Left renal pelvis (tissue), 4 donors: ENCODE measurements at places on chromosomes 7 and 10. TPM values are rescaled to one million over a fixed set of nuclear protein-coding genes. Genes with fewer than 3 reads are reported as not detected.

The CALML3 gene
- not detected for polyA plus RNA-seq

The CDK14 gene
- 44.2 TPM for polyA plus RNA-seq

The SLIT1 gene
- polyA plus RNA-seq: 5.0 TPM

The ARL5B gene
- polyA plus RNA-seq: 43.2 TPM

The UCN3 gene
- 2.2 TPM for polyA plus RNA-seq

The FAM24B gene
- 5.5 TPM for polyA plus RNA-seq

The GATA3 gene
- 97.1 TPM for polyA plus RNA-seq

The SLC29A4 gene
- 25.9 TPM for polyA plus RNA-seq

- no peak for DNase-seq
Measured at GRCh38 chr10:33370434-33370930, 36.0 kb upstream of the NRP1 start.

GRCh38 chr10:4054656-4055435, 269.8 kb upstream of the KLF6 start:
- DNase-seq: no peak

DNA sequence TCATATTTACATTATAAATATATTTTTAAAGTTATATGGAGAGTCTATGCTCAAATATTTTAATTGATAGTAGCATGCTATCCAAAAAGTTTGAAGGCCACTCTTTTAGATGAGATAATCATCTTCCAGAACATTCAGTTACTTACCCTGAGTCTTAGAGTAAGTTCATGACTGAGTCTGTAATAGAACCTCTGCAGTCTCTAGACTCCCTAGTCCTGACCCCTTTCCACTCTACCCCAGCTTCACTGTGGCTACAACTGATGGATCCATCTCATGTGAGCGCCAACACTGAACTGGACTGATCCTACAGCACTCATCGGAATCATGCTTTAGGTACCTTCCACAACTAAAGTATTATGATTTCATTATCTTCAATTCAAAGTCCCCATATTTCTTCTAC, 10.1 kb downstream of the HACD1 start:
- DNase-seq: no peak

- DNase-seq: no peak
Measured at GRCh38 chr7:100875356-100875751, 451 bp downstream of the SRRT start.

DNA sequence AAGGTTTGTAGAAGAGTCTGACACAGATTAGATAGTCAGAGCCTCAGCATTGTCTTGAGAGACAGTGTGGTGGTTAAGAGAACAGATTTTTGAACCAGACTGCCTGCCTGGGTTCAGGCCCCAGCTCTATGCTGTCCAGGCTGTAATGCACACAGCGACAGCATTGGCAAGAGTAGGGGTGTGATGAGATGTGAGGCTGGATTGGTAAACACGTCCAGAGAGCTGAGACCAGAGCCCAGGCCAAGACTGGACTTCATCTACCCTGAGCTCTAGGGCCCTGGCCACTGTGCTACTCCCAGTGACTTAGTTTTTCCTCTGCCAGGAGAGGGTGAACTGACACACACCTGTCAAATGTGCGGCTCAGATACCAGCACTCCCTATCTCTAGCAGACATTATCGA, 360.4 kb downstream of the RPS24 start:
- no peak for DNase-seq

DNA sequence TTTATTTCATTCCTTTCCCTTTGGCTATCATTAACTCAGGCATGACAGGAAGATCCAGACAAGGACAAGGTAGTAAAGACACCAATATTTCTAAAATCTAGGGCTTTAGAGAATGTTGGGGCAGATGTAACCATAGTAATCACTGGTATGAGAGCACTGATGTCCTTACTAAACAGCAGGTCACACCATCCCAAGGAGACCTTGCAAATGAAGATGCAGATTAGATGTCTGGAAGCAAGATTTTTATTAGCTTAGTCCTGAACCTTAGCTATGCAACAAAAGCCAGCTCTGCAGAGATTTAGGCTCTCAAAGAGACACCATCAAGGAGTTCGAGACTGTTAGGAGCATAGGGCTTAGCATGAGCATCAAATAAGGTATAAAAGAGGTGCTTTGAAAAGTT, 23.6 kb upstream of the FRA10AC1 start:
- DNase-seq: no peak

DNA sequence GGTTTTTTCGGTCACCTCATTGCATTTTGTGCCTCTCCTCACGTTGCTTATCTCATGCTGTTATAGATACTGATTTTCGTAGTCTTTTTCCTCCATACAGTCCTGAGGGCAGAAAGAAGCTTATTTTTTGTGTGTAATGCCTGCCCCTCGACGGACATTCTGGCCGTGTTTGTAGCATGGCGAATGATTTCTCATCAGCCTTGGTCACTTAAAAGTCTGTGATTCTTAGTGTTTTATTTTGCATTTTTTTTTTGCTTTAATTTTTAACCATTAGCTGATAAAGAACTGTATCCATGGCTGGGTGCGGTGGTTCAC, 469 bp upstream of the NOC3L start:
- no peak for DNase-seq

GRCh38 chr7:16669581-16669980, 23.6 kb downstream of the BZW2 start:
- DNase-seq: no peak

GRCh38 chr10:86226781-86227201, 139.8 kb downstream of the GRID1 start:
- no peak for DNase-seq

- no peak for DNase-seq
Measured at GRCh38 chr7:31372231-31372959, 31.9 kb upstream of the NEUROD6 start.

- DNase-seq: no peak
Measured at GRCh38 chr10:16030562-16030961, 170.3 kb upstream of the MINDY3 start.

GRCh38 chr7:111026806-111027205, 64.1 kb upstream of the LRRN3 start:
- DNase-seq: no peak

DNA sequence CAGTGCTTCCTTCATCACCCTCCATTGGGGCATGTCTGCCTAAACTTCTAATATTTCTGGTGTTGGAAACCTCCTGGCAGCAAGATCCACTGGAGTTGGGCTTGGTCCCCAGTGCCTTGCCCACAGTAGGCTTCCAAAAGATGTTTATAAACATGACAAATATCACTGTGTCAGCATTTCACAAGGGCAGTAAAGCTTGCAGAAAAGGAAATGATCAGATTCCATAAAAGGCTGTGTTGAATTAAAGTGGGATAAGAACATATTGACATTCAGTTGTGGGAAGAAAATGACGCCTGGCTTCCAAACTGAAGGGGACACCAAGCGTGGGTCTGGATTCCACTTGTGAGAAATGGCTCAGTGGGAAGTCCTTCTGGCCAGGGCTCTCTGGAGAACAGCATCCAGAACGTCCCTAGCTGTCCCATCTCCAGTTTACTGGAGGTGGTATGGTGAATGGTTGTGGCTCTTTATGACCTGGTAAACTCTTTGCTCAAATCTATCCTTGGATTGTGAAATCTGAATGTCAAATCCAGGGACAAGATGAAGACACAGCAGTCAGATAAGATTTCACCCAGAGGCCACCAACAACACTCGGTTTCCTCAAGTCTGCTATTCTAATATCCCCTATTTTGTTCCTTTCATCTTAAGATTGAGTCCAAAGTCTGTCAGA, 287.2 kb downstream of the TNS3 start:
- no peak for DNase-seq

- no peak for DNase-seq
Measured at GRCh38 chr7:43735802-43736603, 6.7 kb upstream of the COA1 start.
